ENCODE measurements at places on chromosomes 16 and 17. TPM values are rescaled to one million over a fixed set of nuclear protein-coding genes. Genes with fewer than 3 reads are reported as not detected.

The GLYR1 gene
- 138 TPM for polyA plus RNA-seq

The SMPD3 gene
- 0.67 TPM for polyA plus RNA-seq

DNA sequence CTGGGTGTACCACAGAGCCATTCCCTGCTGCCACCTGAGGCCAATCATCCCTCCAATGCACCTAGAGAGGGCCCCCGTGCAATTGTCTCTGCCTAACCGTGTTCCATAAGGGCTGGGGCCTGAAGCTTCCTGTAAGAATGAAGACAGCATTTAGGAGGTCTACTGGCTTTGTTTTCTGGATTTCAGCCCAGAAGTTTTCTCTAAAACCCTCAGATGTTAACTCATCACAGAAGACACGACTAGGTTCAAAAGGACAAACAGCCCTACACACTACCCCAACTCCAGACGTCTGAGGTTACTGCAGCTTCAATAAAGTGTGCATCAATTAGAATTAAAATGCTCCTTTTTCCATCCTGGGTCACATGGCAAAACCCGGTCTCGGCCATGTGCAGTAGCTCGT is 10.8 kb upstream of the DRG2 start:
- no peak for DNase-seq

GRCh38 chr16:9049241-9049640 is 42.2 kb upstream of the HAPSTR1 start:
- DNase-seq = no peak

GRCh38 chr17:80687839-80688238 is 143.2 kb downstream of the RPTOR start:
- DNase-seq = no peak

DNA sequence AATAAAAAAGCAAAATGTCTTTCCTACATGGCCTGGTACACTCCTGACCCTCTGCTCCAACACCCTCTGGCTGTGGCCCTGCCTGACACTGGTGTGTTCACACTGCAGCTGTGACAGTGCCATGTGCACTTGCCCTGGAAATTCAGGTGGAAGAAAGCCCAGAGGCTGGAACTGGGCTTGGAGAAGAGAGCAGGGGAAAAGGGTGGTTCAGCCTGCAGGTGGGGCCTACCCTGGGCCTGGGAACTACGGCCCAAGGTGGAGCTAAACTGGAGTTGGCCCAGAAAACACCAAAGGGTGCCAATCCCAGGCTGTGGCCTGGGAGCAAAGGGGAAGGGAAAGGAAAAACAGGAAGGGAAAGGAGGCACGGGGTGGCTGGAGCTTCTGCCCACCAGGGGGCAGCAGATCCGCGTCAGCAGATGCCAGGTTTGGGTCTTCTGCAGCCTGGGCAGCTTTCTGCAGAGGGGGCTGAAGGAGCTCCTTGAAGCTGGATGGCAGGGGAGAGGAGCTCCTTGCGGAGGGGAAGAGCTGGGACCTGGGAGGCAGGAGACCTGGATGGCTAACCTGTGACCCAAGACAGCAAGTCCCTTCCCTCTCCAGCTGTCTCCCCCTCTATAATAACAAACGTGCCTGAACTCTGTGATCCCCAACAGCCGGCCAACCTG is 15.4 kb upstream of the CTCF start:
- DNase-seq = no peak

GRCh38 chr16:47888142-47888541 is 267.7 kb downstream of the ABCC12 start:
- no peak for DNase-seq

GRCh38 chr17:37147301-37147812 is 198.6 kb downstream of the AATF start:
- no peak for DNase-seq

- DNase-seq = no peak
These were observed 618.7 kb downstream of the KCNJ18 start for GRCh38 chr17:22310717-22311686.

The VAT1L gene
- 4.8 TPM for polyA plus RNA-seq

The KRTAP16-1 gene
- polyA plus RNA-seq = not detected

DNA sequence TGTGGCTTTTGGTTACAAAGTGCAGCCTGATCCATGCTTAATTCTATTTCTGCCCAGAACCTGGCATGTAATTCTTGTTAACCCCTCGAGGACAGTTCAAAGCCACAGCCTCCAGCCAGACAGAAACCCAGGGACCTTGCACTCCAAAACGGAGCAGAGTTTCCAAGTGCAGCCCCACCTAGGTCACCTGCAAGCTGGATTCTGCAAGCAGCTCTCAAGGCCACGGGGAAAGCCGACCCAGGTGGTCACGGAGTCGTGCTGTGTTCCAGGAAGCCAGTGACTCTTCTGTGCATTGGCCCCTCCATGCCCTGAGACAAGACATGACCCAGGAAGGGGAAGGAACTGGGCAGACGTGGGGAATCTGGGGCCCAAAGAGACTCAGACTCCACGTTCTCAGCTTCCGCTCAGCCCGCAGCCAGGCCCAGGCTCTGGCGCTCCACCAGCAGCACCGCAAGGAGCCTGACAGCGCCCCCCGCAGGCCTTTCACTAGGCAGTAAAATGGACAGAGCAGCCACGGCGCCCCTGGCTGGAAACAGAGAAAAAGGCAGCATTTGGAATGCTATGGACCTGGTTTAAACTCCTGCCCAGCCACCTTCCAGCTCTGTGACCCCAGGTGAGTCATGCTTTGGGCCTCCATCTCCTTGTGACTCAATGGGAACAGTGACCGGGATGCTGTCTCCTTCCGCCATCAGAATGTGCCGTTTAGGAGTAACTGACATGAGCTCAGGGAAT is 27.3 kb upstream of the GSG1L start:
- DNase-seq = no peak

DNA sequence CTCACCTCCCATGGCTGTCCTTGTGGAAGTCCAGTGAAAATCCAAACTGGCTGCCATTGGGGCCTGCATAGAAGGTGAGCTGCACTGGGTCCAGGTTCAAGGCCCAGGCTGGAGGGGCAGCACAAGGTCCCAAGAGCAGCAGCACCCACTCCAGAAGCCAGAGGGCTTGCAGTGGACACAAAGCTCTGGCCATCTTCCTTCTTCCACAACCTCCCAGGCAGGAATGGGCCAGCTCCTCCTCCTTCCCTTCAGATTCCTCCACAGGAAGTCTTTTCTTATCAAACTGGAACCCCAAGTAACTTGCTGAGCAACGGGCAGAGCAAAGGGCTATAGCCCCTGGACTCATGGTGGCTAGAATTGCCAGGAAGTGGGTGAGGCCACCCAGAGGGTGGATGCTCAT is at the start of gene ITGA2B:
TSS of gene ITGA2B (minus strand) at position 369 of the 400 bp plus-strand sequence. CDS start at position 193, 176 bp downstream.
- no peak for DNase-seq

DNA sequence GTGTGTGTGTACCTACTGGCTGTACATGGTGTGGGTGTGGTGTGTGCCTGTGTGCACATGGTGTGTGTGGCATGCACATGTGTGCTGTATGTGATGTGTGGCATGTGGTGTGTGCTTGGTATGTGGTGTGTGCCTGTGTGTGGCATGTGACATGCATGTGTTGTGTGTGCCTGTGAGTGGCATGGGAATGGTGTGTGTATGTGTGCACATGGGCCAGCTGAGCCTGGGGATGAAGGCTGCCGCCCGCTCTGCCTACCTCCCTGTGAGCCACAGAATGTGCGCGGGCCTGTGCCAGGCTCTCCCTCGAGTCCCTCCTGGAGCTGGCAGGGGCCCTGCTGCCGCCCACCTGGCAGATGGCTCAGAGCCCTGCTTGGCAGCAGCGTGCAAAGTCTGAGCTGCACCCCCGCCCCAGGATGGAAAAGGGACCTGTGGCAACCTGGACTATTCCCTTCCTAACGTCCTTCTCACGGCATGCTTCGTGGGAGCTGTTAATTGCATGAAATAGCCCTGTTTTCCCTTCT is 9.3 kb downstream of the PRSS27 start:
- DNase-seq = no peak

- no peak for DNase-seq
These were observed 48.0 kb upstream of the ZFHX3 start for GRCh38 chr16:73095885-73096421.

DNA sequence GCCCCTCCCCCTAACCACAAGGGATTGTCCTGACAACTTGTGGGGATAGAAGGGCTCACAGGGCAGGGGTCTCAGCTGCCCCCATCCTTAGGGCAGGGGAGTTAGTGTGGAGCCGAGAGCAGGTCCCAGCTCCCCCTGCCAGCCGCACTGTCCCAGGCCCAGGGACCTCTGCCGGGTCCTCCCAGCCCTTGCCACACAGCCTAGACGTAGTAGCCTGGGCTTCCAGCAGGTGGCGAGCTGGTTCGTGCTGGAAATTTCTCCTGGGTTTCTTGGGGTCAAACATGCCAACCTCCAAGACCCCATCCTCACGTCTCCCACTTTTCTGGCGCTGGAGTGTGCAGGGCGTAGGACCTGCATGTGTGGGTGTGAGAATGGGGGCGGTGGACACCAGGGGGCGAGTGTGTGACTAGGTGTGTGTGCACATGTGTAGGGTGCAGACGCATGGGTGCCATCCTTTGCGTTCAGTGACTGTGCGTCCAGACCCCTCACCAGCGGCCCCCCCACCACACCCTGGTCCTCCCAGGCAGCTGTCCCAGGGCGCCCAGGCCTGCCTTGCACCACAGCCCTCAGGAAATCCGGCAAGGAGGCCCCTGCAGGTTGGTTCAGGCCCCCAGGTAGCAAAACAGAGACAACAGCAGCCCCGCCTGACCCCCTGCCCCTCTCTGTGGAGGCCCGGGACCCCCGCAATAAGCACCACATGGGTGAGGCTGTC is 29.5 kb downstream of the SBK1 start:
- no peak for DNase-seq

DNA sequence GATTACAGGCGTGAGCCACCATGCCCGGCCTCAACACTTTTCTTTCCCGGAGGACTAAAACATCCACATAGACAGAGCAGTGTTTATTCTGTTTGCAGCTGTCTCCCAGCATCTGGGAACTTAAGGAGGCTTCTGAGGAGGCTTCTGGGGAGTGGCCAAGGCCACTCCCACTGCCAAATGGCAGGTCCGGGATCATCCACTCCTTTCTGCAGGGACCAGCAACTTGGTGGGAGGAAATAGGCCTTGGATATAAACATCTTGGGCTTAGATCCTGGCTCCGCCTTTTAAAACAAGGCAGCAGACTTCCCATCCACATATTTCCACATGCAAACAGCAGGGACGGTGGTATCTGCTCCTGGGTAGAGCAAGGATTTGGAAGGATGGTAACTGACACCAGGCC is 14.1 kb upstream of the SPATA32 start:
- no peak for DNase-seq

DNA sequence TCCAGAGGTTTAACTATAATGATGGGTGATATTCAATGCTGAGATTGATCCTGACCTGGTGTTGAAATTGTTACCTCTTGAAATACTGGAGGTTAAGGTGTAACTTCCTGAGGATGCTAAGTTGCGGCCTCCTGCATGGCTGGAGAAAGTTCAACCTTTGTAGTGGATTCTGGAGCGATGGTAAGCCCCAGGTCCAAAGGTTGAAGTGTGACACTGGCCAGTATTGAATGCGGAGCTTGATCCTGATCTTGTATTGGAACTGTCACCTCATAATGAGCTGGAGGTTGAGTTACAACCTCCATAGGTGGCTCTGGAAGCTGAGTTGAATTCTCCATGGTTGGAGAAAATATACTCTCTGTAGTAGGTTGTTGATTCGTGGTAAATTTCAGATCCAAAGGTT is 17.0 kb downstream of the RDM1 start:
- DNase-seq = no peak

GRCh38 chr17:81256616-81257015 is 17.5 kb downstream of the NDUFAF8 start:
- no peak for DNase-seq

DNA sequence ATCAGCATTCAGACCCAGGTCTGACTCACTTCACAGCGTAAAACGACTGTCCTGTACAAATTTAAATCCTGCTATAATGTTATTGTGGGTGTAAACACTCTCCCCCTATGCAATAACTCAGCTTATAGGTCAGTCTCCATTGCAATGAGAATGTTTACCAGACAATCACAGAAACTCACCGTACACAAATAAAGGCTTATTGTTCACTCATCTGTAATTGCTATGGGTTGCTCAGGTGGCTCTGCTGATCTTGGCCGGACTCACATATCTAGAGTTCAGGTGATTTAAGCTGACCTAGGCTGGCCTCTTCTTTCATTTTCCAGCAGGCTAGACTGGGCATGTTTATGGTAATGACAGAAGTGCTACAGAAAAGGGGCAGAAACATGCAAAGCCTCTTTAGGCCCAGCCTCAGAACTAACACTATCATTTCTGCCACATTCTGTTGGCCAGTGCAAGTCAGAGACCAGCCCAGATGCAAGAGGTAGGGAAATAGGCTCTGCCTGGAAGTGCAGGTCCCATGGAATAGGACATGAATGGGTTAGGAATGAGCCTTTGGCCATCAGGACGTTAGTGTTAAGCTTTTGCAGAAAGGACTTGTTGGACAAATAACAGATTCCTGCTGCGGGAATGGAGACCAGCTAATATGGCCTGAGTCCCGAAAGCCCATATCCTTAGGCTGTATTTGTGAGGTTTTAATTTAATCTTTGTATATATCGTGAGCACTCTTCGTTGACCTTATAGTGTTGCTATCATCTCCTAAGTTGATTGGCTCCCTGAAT is 44.0 kb downstream of the HLF start:
- DNase-seq = no peak

The RPL26 gene
- 3,532 TPM for polyA plus RNA-seq

DNA sequence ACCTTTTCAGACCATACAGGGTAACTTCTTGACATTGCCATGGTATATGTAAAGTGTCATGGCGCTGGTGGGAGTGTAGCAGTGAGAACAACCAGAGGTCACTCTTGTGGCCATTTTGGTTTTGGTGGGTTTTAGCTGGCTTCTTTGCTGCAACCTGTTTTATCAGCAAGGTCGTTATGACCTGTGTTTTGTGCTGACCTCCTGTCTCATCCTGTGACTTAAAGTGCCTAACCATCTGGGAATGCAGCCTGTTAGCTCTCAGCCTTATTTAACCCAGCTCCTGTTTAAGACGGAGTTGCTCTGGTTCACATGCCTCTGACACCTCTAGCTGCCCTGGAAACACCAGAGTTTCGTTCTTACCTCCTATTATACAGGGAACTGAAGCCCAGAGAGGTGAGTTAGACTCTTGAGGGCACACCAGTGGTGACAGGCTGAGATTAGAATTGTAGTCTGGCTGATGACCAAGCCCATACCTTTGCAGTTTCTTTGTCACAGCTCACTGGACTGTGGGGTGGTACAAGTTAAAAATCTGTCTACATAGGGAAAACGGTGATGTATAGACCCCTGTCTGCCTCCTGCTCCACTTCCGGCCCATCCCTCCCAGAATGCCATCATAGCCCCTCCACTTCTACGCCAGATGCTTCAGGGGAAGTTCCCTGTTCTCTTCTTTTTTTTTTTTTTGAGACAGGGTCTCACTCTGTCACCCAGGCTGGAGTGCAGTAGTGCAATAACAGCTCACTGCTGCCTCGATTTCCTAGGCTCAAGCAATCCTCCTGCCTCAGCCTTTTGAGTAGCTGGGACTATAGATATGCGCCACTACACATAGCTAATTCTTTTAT is 21.0 kb downstream of the KSR1 start:
- DNase-seq = no peak

DNA sequence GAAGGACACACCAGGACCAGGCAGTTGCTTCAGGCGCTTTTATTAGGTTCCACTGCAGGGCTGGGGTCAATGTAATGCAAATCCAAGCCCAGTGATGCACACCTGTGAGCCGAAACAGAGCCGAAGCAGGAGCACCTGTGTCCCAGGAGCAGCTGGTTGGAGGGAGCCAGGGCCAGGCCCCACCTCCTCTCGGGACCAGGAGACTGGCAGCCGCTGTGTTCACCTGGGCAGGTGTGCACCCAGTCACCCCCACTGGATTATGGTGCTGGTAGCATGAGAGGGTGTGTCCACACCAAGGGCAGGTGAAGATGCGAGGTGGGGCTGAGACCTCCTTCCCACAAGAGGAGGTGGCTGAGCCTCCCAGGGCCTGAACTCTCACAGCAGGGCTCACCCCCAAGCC is 4.7 kb upstream of the FAAP100 start:
- DNase-seq = no peak

The WFDC1 gene
- 3.5 TPM for polyA plus RNA-seq
